ENCODE measurements at places on chromosomes 7 and 10.

GRCh38 chr7:4042402-4043045 lies 639.6 kb upstream of the FOXK1 start:
- DNase-seq: peak; percentile 33

DNA sequence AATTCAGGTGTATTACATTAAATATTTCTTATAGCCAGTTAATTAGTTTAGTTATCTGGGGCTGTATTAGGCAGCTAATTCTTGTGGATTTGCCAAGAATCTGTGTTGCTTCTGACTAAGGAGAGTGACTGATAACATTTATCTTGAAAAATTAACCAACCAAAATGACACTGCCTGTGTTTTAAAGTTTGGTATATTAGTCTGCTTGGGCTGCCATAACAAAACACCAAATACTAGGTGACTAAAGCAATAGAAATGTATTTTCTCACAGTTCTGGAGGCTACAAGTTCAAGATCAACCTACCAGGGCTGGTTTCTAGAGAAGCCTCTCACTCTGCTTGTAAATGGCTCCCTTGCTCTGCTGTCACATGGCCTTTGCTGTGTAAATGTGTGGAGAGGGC lies 12.9 kb downstream of the EXOC4 start:
- DNase-seq: no peak

DNA sequence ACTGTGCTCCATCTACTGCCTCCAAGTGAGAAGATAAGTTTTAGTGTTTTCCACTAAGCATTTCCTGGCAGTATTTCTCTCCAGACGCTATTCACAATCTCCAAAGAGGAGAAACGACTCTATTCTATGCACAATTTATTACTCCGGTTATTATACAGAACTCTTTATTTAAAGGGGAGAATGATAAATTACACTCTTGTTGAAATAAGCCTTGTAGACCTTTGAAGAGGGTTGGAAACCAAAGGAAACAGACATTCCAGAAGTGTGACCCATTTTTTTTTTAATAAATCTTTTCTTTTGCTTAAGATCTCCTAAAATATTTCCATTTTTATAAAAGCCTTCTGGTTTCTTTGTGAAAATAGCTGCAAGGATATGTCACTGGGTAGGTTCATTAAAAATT lies 76.1 kb upstream of the HDAC9 start:
- DNase-seq: no peak

- no peak for DNase-seq
Measured at GRCh38 chr7:36415144-36415543, 25.5 kb downstream of the ANLN start.

- DNase-seq: no peak
Measured at GRCh38 chr7:141617280-141617679, 66.1 kb downstream of the AGK start.

GRCh38 chr7:36942955-36943354 lies 218.7 kb upstream of the AOAH start:
- DNase-seq: no peak

DNA sequence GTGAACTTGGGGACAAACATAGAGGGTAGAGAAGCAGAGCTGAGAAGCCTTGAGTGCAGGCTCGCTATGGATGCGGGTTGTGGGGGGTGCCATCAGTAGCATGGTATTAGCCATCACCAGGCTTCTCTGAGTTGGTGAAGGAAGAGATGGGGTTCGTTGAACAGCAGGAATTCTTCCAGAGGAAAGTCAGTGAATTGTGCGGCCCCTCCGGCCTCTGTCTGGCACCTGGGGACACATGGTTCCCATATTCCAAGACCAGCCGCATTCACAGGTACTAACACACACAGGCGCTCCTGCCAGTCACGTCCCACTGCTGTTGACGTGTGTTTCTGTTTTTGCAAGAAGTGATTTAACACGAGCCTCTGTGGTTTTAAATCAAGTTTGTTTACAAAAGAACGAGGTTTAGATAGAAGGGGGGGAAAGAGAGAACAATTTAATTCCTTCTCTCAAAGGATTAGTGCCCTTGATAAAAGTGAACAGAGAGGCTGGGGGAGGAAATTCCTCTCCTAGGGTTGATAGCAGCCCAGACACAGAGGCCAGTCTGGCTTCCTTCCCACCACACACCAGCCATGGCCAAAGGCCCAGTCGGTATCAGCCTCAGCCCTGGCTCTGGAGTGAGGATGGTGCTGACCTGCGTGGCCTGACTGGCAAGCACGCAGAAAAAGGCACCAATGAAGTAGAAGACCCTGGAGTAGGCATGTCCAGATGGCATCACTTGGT lies 252.6 kb upstream of the IGFBP3 start:
- DNase-seq: no peak

- DNase-seq: no peak
Measured at GRCh38 chr7:98354511-98355249, 46.2 kb downstream of the BAIAP2L1 start.

Data from NCI-H526 treated with DMSO at 0.1 percent for 48 hours (cell line).